Subcutaneous preadipocyte (primary cell): ENCODE measurements at places on chromosomes 6 and 20. TPM values are rescaled to one million over a fixed set of nuclear protein-coding genes. Genes with fewer than 3 reads are reported as not detected.

Gene RPRD1B
- 22.8 and 22.9 TPM in 2 replicates for total RNA-seq

Gene TAGAP
- total RNA-seq, result not detected in 2 replicates

Gene SLC18B1
- 6.1 and 7.3 TPM in 2 replicates for total RNA-seq

Gene JPH2
- total RNA-seq, result under 0.01 and 0.20 TPM in 2 replicates

Gene COL11A2
- under 0.01 and 0.20 TPM in 2 replicates for total RNA-seq

Gene DDO
- 0.39 and 1.5 TPM in 2 replicates for total RNA-seq

Gene C4B
- total RNA-seq, result 1.4 and 1.5 TPM in 2 replicates

Gene SLC17A1
- total RNA-seq, result not detected in 2 replicates

Gene TUBE1
- total RNA-seq, result 18.4 and 23.3 TPM in 2 replicates

Gene MDC1
- total RNA-seq, result 6.2 and 10.0 TPM in 2 replicates

Gene CD24
- total RNA-seq, result 0.20 TPM in 1 of 2 replicates, not detected in the other

Gene SLC24A3
- total RNA-seq, result under 0.01 and 0.37 TPM in 2 replicates

Gene ENPP4
- 1.2 and 8.1 TPM in 2 replicates for total RNA-seq

Gene PRPH2
- total RNA-seq, result 0.73 and 0.78 TPM in 2 replicates

Gene TAF11
- total RNA-seq, result 14.0 and 16.0 TPM in 2 replicates

Gene PRSS16
- not detected in 2 replicates for total RNA-seq

Gene OR2H1
- total RNA-seq, result not detected in 2 replicates

Gene VSTM2L
- 0.20 and 0.73 TPM in 2 replicates for total RNA-seq

Gene SLC12A5
- total RNA-seq, result not detected in 2 replicates

Gene PFDN4
- total RNA-seq, result 63.9 and 72.8 TPM in 2 replicates

Gene KCNB1
- total RNA-seq, result under 0.01 TPM in 1 of 2 replicates, not detected in the other

Gene TULP1
- total RNA-seq, result not detected in 2 replicates

Gene TNFRSF21
- 11.8 and 30.1 TPM in 2 replicates for total RNA-seq

Gene GRM1
- under 0.01 TPM in 2 replicates for total RNA-seq
